ENCODE measurements at places on chromosomes 1 and 21.

DNA sequence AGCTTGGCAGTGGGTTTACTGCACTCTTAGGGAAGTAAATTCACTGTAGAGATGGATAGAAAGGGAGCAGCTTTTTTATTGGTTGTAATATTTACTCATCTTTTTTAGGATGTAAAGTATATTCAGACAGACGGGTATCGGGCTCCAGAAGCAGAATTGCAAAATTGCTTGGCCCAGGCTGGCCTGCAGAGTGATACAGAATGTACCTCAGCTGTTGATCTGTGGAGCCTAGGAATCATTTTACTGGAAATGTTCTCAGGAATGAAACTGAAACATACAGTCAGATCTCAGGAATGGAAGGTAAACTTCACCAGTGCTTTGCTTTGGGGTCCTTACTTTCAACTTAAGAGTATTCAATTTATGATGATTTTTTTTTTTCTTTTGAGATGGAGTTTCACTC, 3.2 kb downstream of the UHMK1 start:
- no peak for DNase-seq

DNA sequence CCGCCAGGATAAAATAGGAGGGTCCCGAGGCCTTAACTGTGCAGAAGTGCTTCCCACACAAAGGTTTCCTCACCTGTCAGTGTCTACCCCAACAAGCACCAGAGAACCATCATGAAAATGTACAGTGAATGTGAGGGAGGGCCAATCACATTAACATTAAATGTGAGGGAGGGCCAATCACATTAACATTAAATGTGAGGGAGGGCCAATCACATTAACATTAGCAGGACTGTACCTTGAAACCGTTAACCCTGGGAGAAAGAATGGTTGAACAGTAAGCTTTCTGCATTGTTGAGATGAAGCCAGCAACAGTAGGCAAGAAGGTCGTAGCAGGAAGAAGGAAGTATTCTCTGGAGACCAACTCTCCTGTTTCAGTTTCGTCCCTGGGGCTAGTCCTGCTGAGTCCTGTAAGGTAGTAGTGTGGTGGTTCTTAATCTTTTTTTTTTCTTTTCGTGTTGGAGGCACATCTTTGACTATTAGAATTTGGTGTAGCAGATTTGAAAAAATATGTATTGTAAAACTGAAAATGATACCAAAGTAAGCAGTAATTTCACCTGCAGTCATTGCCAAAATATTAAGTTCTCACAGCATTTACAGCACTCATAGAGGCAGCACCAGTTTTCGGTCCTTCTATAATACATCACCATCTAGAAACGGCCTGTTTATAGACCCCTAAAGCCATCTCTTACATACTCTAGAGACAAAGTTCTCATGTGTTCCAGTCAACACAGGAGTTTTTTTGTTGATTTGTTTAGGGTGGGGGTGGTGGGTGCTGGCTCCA, 98.6 kb upstream of the PPP2R5A start:
- no peak for DNase-seq

- no peak for DNase-seq
These were observed 15.6 kb downstream of the GBP5 start for GRCh38 chr1:89257041-89257440.

GRCh38 chr1:25927521-25928265, 21.5 kb upstream of the STMN1 start:
- no peak for DNase-seq

GRCh38 chr1:211739671-211740411, 64.4 kb upstream of the NEK2 start:
- DNase-seq = no peak
